ENCODE measurements at places on chromosomes 12 and 14.

GRCh38 chr14:22282949-22283348, 306.1 kb downstream of the DAD1 start:
- DNase-seq, result no peak
- H3K27ac ChIP-seq, result no peak overlapping the region
- H3K4me1 ChIP-seq, result no peaks in the 10 kb centered on the region
- no peaks in the 10 kb centered on the region for H3K36me3 ChIP-seq
- H3K4me3 ChIP-seq, result no peak overlapping the region

GRCh38 chr14:66248256-66248655, 237.9 kb upstream of the CCDC196 start:
- peaks cover 2% of the 10 kb centered on the region for H3K27me3 ChIP-seq
- H3K27ac ChIP-seq, result no peak overlapping the region
- DNase-seq, result no peak
- no peaks in the 10 kb centered on the region for H3K4me1 ChIP-seq

- H3K27ac ChIP-seq, result no peak overlapping the region
- DNase-seq, result no peak
- H3K27me3 ChIP-seq, result no peaks in the 10 kb centered on the region
Observed at GRCh38 chr12:13141686-13142085, 38.2 kb upstream of the GSG1 start.

DNA sequence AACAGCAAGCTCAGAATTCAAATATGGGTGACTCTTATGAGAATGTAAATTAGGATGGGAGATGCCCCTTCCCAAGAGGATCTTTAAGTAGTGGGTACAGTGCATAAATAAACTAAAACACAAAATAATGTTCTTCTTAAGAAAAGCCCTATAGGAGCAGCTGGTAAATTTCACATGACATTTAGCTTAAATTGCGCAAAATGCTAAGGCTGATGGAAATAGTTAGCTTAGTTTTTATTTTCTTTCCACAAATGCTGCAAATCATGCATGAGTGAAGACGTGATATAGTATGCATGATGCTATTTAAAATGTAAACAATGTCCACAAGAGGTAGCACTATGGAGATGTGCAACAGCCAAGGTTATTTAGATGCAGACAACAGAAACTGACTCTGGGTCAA, 328.1 kb downstream of the ATP23 start:
- no peak overlapping the region for H3K4me3 ChIP-seq
- H3K27me3 ChIP-seq, result no peaks in the 10 kb centered on the region
- H3K27ac ChIP-seq, result no peak overlapping the region
- H3K36me3 ChIP-seq, result no peaks in the 10 kb centered on the region
- no peaks in the 10 kb centered on the region for H3K4me1 ChIP-seq
- DNase-seq, result no peak

DNA sequence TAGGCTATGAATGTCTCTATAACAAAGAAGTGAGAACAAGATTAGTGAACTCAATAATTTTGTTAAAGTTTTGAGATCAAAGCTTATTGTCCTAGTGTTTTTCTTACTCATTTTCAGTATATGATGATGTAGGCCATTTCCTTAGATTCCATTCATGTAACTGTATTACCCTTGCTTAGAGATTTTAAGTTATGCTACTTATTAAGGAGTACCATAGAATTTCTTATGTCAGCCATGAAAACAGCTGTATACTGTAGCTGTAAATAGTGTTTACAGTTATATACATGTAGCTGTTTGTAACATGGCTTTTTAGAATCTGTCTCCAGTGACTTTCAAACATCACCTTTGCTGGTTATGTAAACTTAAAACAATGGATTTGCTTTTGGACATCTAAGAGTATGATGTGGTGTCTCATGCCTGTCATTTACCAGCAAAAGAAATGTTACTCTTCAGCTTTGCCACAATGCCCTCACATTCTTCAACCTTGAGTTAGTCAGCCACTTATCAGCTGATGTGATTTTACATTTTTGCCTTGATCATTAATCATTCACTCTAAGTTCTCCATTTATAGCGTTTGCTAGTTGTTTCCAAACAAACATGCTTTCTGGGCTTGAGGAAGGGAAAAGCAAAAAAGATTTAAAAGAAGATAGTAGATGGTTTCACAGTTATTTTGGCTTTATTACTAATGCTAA, 55.5 kb downstream of the SLC16A7 start:
- no peak for DNase-seq
- H3K36me3 ChIP-seq, result no peaks in the 10 kb centered on the region
- no peak overlapping the region for H3K27ac ChIP-seq
- no peaks in the 10 kb centered on the region for H3K27me3 ChIP-seq
- H3K4me1 ChIP-seq, result no peaks in the 10 kb centered on the region
- H3K4me3 ChIP-seq, result no peak overlapping the region

DNA sequence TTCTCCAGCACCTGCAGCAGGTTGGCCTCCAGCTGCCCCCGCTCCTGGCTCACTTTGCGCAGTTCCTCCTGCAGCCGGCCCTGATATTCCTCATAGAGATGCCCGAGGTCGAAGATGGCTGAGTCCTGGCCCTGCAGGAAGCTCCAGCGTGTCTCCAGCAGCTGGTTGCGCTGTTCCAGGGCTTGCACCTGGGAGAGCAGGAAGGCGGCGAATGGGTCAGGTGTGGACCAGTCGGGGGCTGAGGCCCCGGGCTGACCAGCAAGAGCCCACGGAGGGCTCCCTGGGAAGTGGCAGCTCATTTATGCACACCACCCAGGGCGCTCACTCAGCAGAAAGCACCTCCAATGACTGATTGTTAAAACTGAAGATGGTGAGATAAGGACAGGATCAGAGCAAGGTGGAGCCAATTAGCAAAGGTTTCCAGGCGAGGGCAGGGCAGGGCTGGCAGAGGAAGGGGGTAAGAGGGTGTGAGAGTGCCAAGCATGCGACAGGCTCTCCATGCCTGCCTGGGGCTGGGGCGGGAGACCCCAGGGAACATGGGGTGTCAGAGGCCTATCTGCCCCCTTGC, 6.3 kb downstream of the KRT80 start:
- no peaks in the 10 kb centered on the region for H3K27me3 ChIP-seq
- no peak overlapping the region for H3K4me3 ChIP-seq
- H3K36me3 ChIP-seq, result no peaks in the 10 kb centered on the region
- peaks cover 88% of the 10 kb centered on the region for H3K4me1 ChIP-seq

Measured in Panc1 (cell line).